Left cardiac atrium (tissue), 4 donors: ENCODE measurements at places on chromosomes 6 and 20. TPM values are rescaled to one million over a fixed set of nuclear protein-coding genes. Genes with fewer than 3 reads are reported as not detected.

DNA sequence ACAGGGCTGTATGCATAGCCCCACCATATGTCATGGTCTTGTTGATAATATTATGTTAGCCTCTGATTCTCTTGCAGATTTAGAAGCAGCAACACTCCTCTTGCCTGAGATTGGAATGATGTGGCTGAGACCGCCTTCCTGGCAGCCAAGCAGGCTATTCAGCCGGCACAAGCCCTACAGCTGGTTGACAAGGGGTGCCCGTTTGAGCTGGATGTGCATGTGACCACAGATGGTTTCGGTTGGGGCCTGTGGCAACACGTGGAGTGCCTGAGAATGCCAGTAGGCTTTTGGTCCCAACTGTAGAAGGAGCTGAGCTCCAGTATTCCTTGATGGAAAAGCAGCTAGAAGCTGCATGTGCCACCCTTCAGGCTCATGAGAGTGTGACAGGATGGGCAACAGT, 303.6 kb upstream of the POU3F2 start:
- DNase-seq = no peak

GRCh38 chr6:128394167-128394566, 126.2 kb downstream of the PTPRK start:
- DNase-seq = no peak

DNA sequence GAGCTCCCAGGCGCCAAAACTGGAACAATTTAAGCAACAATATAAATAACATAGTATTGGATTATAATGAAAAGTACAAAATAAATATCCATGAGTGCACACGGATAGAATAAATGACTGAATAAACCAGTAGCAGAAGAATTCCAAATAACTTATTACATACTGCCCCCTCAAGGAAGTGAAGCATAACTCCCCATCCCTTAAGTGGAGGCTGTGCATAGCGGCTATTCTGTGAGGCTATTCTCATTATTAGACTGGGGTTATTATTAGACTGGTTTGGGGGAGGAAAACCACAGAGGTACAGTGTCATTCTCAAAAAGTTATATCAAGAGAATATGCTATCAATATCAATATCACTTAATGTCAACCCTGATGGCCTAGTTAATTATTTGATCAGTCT, 94.4 kb upstream of the SIRPA start:
- DNase-seq = no peak

DNA sequence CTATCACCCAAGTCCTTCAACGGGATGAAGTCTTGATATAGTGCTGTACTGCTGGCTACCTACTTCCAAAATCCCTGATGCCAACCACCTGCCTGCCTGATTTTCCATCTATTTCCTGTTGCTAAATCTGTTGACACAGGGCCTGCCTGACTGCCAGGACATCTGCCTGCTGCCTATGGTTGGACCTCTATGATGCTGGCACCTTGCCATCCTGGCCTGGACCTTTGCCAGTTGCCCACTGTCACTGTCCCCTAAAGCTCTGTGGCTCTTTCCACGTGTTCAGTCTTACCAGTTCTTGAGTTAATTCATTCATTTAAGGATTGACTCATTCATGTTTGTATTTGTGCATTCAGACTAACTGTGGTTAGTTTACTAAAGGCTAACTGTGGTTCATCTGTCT, 9.2 kb upstream of the RGS17 start:
- DNase-seq = no peak

DNA sequence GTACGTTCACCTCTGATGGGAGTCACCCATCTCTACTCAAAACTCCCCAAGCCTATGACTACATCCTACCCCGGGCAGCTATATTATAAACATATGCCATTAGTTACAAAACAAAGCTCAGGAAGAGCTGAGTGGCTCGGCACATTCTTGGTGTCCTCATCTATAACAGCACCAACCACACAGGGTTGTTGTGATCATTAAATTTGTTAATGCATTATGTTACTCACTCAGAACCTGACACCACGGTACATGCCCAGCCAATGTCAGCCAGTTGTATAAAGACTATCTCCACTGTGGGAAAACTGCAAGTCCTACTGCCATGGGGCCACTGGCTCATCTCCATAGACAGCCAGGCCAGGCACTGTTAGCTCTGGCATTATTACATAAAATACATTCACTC, 7.7 kb downstream of the CDK5RAP1 start:
- no peak for DNase-seq

GRCh38 chr20:45433316-45433715, 17.4 kb downstream of the PIGT start:
- peak; percentile 70 for DNase-seq

DNA sequence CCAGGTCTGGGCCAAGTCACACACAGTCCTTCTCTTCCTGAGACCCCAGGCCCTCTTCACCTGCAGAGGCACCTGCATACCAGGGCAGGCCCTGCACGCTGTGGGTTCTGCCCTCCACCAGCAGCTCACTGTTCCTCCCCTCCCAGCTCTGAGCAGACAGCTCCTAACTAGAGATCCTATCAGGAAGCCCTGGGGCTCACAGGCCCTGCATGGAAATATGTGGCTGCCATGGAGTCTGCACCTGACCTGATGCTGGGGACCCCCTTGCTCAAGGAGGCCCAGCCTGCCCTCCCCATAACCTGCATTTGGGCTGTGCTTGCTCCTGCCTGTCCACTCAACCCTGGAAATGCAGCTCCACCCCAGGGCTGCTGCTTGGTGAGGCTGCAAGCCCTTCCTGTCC, 14.6 kb upstream of the HLA-G start:
- no peak for DNase-seq

DNA sequence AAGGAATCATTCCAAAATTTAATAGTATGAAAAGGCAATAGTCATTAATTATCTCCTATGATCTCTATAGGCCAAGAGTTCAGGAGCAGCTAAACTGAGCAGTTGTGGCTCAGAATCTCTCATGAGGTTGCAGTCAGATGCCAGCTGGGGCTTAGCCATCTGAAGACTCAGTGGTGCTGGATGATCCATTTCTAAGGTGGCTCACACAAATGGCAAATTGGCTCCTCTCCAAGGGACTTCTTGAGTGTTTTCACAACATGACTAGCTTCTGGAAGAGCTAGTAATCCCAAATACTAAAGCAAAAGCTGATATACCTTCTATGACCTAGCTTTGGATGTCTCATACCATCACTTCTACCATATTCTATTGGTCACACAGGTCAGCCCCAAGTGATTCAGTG, 104.2 kb downstream of the HAO1 start:
- no peak for DNase-seq

- DNase-seq = no peak
These were observed 220.0 kb downstream of the ANKRD60 start for GRCh38 chr20:58008413-58008812.

The CST5 gene
- total RNA-seq = not detected

DNA sequence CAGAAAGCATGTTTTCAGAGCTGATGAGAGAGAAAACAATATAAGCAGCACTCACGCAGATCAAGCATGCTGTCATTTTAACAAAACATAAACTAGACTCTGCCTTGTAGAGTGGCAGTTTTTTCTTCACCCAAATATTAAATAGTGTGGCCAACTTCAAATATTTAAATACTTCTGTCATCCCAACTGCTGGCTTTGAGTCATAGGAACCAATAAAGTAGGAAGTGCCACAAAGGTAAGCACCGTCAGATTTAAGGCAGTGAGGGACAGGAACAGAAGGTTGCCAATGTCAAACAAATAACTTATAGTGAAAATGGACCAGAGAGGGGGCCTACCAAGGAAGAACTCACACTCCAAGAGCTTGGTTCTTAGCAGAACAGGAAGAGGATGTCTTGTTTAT, 222.2 kb downstream of the PKHD1 start:
- no peak for DNase-seq

The DSE gene
- 30.3 TPM for total RNA-seq

GRCh38 chr6:30884521-30885480, 482 bp downstream of the DDR1 start:
- DNase-seq = no peak

- no peak for DNase-seq
These were observed 112.4 kb upstream of the SNX9 start for GRCh38 chr6:157710604-157711003.

DNA sequence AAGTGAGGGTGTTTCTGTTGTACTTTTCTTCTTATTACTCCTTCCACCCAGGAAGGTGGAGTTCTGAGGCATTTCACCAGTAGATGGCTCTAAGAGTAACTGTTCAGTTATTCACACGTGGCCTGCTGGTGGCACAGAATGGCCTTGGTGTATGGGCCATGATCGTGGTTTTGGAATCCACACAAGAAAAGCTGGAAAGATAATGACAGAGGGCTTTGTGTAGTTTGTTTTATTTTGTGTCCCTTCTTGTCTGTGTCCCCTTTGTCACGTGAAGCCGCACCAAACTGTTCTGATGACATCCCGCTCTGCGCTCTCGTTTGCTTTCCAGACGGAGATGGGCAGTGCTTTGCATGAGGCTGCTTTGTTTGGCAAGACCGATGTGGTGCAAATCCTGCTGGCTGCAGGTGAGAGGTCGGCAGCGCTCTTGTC, 93.4 kb downstream of the ANKS1A start:
- no peak for DNase-seq

GRCh38 chr20:63053432-63054102, 46.8 kb upstream of the BHLHE23 start:
- DNase-seq = peak; percentile 5

- DNase-seq = no peak
These were observed 1.5 kb downstream of the COL21A1 start for GRCh38 chr6:56245903-56246351.

DNA sequence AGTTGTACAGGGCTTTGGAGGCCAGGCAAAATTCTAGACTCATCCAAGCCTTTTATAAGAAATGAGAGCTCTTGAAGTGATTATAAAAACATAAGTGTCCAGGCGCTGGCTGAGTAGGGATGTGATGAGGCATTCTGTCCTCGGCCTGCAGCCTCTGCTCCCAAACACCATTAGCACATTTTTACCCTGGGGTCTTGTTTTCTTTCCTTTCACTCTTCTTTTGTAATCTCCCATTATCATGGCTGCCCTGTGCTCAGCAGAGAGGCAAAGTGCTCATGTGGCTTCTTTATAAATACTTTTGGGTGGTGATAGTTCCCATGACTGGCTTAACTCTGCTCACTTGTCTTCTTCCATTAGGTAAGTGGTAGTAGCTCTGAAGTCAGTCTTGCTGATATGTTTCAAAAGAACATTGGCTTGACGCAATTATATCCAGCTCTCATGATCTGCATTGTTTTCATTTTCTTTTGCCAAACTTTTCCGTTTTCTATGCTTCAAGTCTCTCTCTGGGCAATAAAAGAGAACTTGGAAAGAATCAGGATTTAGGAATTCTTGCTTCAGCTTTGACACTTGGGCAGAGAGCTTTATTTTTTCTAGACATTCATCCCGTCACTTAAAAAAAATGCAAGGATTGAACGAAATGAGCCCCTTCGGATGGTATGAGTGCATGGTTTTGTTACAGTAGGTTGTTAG, 61.1 kb downstream of the CAP2 start:
- DNase-seq = no peak

The BAK1 gene
- total RNA-seq = 17.6 TPM

The SYCP2 gene
- 2.2 TPM for total RNA-seq

- DNase-seq = no peak
These were observed 56.3 kb downstream of the EDN3 start for GRCh38 chr20:59356662-59357165.

DNA sequence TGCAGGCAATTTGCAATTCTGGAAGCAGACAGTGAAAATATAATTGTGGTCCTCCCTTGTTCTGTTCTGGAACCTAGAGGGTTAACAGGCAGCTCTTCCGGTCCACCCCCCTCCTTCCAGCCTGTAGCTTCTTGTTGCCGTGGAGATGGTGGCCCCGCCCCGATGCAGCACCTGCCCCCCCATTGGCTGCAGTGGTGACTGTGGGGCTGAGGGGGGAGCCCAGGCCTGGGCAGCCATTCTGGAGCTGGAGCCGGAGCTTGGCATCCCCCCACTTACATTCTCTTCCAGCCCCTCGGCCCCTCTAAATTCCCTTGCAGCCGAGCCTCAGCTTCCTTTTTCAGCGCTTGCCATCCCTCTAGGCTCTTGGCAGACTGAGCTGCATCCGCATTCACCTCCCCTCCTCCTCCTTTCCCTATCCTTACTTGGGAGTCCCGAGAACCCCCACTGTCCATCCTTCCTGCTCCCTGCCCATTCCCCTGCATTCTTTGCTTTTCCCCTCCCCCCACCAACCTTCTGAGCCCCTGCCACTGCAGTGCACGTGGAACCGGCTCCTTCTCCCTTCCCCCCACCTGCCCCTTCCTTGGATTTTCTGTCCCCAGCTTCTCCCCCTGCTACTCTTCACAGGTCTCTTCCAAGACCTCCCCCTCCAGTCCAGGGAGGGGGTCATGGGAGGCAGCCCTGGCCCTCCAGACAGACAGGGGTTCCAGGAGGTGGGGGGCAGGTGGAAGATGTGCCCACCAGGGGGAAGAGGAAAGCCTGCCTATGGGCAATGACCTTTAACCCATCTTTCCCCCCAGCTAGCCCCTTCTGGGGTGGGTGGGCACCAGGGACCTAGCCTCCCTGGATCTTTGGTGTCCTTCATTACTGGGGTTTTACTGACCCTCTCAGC, 11.4 kb downstream of the SYNGAP1 start:
- peak; percentile 69 for DNase-seq

The BTN3A1 gene
- 12.4 TPM for total RNA-seq

- DNase-seq = peak; percentile 34
These were observed 15.5 kb downstream of the COL9A3 start for GRCh38 chr20:62832212-62832922.

The CFAP206 gene
- total RNA-seq = 0.18 TPM

DNA sequence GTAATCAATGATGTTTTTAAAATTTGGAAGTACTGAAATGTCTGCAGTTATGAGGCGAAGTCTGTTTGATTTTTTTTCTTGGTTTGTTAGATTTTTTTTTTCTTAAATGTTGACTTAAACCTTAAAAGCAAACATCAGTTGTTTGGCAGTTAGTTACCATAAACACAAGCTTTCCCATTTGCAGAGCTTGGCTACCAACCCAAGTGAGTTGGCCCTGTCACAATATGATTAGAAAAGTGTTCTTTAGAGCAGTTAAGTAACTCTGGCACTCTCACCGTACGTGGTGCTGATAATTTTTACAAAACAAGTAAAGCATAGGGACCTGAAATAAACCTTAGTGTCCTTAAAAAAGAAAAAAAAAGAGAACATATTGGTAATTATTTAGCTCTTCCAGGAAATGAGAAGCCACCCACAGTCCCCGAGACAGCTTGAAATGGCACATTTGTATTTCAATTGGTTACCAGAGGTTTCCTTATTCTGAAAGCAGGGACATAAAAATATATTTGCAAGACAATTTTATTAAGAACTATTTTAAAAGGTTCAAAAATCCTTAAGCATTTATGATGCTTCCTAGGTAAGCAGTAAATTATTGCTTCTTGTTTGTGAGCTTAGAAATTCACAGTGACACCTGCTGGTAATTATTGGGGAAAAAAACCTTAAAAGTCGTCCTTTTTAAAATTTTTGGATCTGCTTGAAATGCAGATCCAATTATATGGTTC, 3.9 kb downstream of the HEY2 start:
- no peak for DNase-seq

The TMEM151B gene
- total RNA-seq = not detected
